ENCODE measurements at places on chromosomes 5 and 9.

DNA sequence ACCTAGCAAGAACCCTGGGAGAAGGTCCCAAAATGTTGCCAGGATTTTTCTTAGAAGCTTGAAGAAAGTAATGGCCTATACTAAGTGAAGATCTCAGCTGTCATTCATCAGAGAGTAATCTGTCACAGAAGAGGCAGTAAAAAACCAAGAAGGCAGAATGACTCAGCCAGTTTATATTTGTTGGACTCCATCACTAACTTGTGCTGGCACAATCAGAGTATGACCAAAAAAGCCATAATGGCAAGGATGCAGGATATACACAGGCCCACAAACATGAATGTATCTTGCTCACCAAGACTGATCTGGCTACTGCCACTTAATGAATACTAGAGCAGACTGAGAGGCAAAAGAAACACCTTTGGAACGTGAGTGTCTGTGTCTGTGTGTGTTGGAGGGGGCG, 104.0 kb upstream of the POU5F2 start:
- no peak for DNase-seq

- DNase-seq = no peak
These were observed 6.4 kb downstream of the NDUFS6 start for GRCh38 chr5:1807451-1808185.

GRCh38 chr5:179553006-179553405, 2.7 kb downstream of the RUFY1 start:
- DNase-seq = no peak

DNA sequence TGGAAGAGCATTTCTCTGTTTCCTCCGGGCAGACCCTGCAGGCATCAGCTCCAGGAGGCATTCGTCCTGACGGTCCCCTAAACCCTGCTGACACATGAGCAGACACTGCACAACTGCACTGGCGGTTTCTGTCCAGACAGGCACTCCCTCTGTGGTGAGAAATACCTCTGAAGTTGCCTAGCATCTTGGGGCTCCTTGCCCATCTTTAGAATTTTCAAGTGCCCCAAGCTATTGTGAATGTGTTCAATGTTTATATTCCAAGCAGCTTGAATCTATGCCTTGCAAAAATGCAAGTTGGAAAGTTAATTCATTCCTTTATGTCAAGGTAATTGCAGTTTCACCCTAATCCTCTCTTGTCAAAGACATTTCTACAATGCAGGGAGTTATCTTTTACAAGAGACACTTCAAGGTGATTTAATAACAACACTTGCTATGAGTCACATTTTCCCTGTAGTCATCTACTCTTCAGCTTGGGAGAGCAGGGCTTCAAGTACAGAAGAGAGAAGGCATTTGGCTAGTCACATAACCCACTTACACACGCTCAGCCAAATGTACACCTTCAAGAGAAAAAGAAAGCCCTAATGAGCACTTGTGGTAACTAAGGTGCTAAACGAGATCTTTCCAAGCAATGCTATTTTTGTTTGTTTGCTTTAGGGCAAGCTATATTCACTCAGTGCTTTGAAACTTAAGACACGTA, 302.5 kb downstream of the MLLT3 start:
- peak; percentile 35 for DNase-seq

- DNase-seq = no peak
These were observed 277.8 kb upstream of the FTMT start for GRCh38 chr5:121573721-121574382.

DNA sequence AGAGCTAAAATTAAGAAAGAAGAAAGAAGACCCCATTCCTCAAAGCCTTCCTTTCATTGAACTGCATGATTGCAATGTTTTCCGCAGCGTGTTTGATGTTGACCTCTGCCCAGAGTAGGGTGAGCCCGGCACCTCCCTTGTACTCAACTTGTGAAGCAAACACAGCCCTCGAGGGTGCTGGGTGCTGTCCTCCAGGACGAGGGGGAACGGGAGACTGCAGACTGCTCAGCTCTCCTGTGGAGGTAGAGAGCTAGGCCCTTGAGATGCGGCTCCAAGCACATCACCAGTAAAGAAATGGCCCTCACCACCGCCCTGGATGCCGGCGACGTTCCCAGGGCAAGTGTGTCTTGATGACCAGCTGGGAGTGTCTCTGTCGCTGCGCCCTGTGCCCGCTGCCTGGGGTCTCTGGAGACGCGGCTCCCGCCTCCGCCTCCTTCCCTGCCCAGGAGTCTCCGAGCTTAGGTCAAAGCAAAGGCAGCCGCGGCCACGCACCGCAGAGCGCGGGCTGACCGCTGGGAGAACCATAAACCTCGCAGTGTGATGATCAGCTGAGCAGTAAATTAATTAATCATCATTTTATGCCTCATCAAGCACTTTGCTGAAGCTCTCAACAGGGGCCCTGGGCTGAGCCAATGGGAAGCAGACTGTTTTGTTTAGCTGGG, 108.7 kb downstream of the IRX2 start:
- no peak for DNase-seq

- no peak for DNase-seq
These were observed 119.7 kb upstream of the SPATA31C2 start for GRCh38 chr9:88258024-88258423.

GRCh38 chr5:123220621-123221146, 131.6 kb downstream of the PRDM6 start:
- no peak for DNase-seq

GRCh38 chr5:139711067-139711905, 63.1 kb downstream of the CXXC5 start:
- peak; percentile 12 for DNase-seq

DNA sequence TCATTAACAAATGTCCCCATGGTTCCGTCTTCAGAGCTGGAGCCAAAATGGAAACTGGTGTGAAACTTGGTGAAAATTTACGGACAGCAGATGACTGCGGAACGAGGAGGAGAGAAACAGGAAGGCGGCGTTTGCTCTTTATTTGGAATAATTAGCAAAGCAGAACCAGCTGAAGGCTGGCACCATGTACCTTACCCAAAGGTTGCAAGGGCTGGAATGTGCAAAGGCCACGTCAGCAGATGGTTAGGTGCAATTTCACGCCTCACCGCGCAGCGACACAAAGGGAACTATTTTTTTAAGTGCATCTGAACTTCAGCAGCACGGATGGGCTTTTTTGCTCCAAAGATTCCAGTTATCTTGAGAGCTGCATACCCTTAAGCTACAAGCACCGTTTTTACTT, 127.4 kb downstream of the COL23A1 start:
- DNase-seq = no peak

GRCh38 chr9:85427772-85428171, 314.0 kb downstream of the AGTPBP1 start:
- no peak for DNase-seq

GRCh38 chr5:97422678-97423077, 239.6 kb upstream of the RIOK2 start:
- no peak for DNase-seq

DNA sequence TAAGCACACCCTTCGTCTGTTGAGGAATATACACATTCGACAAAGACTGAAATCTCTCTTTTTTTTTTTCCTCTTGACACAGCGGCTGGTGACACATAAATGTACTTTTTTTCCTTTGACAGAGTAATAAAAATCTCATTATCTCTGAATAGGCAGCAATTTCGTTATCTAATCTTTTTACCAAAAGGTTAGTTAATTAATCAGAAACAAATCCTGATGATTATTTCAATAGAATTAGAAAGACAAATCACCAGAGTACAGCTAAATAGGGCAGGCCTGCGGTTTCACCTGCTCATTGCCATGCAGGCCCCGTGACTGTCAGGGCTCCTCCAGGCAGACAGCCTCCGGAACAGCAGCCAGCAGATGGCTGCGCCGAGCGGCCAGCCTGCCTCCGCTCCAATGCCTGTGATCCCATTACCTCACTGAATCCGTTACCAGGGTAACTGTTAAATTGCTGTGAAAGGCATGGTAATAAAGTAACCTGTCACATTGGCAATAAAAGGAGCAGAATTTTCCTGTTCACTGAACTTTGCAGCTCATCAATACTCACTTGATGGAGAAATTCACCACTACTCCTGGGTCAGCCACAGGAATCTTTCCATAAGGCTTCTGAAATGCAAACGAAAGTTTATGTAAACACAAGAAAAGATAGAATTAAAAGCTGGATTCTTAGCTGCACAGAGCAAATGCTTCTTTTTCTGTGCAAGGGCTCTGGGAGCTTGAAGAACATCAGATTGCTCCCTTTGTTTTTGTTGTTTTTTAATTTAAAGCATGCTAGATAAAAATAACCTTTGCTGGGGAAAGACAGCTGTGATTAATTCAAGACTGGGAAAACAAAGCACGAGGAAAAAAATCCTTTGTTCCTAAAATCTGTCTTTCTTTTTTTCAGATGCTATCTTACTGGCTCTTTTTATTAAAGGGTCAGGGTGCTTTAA, 666.4 kb upstream of the ZNF608 start:
- DNase-seq = peak; percentile 81

- DNase-seq = no peak
These were observed 8.7 kb downstream of the PHYKPL start for GRCh38 chr5:178223828-178224335.

DNA sequence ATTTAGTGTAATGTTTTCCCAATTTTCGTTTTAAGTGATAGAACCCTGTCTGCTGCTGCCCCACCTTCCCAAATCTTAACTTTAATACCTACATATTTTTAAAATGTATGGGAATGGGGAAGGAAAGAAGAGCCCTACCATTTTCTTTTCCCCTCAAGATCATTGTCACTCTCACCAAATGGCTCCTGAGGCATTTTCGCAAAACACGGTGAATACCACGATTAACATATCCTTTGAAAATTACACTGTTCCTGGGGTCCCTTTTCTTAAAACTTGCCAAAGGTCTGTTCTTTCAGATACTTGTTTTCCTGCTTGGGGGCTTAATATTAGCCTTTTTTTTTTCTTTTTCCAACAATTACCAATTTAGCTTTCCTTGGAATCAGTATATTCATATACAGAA, 36.1 kb downstream of the CERT1 start:
- no peak for DNase-seq

DNA sequence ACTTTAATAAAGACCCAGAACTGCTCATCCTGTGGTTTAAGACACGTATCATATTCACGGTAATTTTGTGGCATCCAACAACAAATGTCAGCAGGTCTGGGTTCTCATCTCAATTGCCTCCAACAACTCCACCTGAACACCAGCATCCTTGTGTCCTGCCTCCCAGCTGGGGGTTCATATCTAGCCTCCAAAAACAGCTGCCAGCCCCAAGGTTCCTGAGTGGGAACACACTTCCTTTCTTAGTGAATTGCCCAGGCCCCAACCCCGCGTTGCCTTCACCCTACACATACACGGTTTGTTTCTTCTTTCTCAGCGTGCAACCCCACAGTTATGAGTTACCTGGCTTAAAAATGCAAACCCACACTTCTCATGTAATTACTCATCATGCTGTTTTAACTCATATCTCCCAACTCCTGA, 77.9 kb downstream of the SEMA4D start:
- DNase-seq = no peak

GRCh38 chr5:13613621-13614020, 330.9 kb downstream of the DNAH5 start:
- no peak for DNase-seq

DNA sequence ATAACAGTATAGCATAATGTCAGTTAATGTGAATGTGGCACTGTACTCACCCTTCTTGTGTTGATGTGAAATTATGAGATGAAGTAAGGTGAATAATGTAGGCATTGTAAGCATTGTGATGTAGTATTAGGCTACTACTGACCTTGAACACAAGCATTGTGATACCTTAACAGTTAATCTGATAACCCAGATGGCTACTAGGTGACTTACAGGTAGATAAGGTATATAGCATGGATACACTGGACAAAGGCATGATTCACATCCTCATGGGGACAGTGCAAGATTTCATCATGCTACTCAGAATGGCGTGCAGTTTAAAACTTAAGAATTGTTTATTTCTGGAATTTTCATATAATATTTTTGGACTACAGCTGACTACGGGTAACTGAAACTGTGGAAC, 134.8 kb downstream of the ZCCHC7 start:
- DNase-seq = no peak

GRCh38 chr5:29229461-29229860, 1964.0 kb upstream of the CDH6 start:
- no peak for DNase-seq

GRCh38 chr5:136006164-136006563, 22.6 kb upstream of the TGFBI start:
- no peak for DNase-seq

- DNase-seq = peak; percentile 2
These were observed 491 bp downstream of the APC start for GRCh38 chr5:112738191-112738560.

DNA sequence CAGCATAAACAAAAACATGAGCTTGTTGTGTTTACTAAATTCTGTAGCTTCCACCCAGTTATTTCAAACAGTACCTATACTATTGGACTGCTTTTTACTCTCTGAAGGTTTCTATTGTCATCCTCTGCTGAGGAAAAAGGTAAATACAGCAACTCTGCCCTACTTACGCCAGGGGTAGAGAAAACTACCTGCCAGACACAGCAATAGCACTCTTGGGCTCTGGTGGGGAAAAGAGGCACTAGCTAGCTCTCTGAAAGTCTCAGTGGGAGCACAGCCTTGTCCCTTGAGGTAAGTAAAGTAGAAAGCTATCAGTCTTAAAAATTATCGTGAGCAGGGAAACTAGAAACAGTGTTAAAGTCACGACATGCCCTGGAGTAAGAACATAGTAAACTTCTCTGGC, 3.7 kb downstream of the HCN1 start:
- no peak for DNase-seq
